Lower lobe of right lung (tissue), 2 donors: ENCODE measurements at places on chromosomes 13 and 19.

DNA sequence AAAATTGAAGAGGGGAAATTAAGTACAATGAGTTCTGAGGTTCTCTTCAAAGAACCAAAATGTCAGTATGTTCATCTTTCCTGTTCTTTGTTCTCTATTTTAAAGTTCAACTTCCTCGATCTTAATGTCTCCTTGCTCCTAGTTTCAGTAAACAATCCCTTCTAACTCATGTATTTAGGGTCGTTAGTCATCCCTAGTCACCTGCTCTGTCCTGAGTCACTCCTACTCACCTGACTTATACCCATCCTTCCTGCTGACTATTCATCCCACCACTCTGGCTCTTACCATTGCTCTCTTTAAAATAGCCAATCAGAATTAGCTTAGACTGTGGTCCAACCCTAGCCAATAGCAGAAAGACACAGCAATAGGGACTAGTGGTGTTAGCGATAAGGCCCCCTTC is 24.3 kb downstream of the ZNF90 start:
- no peak for DNase-seq

DNA sequence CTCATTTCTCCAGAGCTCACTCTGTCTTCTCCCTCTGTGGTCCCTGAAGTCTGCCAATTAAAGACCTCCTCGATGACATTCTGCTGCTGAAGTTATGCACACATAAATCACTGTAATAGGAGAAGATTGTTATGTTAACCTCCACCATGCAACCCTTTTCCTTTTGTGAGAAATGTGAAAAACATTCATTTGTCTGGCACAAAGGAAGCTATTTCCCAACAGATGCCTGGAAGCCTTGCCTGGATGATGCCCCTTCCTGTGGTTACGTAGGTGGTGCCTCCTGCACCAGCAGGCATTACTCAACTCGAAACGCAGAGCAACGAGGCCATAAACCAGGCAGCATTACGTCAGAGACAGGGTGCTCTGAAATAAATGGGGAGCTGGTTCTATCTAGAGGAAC is 327.4 kb upstream of the ZNF507 start:
- DNase-seq: no peak

GRCh38 chr13:50457415-50458393 is 385.8 kb downstream of the DLEU7 start:
- DNase-seq: no peak

DNA sequence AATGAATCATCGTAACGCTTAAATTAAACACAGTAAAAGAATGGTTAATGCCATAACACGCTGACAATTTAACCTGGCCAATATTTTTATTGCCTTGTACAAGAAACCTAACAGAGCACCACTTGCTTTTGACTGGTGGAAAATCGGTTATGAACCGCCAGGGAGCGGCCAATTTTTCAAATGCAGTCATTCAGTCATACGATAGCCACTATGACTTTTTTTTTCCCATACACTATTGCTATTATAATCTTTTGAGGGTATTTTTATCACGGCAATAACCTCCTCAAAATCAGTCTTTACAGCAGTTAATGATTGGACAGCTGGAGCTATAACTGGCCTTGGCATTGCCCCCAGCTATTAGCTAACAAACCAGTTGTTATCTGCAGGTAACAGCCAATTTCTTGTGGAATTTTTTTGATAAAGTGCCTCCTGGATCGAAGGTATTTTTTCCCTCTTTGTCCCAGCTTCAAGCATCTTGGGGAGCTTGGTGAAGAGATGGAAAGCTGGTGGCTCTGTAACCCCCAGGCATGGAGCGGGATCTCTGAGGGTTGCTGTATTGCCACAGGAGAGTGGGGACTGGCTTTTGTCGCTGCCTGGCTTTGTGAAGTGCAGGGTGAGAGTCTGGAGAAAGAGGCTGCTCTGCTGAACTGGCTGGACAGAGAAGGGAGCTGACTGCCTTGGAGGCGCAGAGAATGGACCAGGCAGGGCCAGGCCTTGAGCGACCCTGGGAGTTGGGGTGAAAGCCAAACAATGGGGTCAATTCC is 198.4 kb upstream of the ZNF536 start:
- no peak for DNase-seq
